CD4-positive, alpha-beta T cell treated with Interleukin-2 at 100 ng/mL for 4 hours (primary cell): ENCODE measurements at places on chromosomes 2 and 18.

- no peak for DNase-seq
Measured at GRCh38 chr18:57918601-57919000, 115.5 kb upstream of the ATP8B1 start.

GRCh38 chr2:111127351-111127750 lies 6.6 kb downstream of the BCL2L11 start:
- no peak for DNase-seq

DNA sequence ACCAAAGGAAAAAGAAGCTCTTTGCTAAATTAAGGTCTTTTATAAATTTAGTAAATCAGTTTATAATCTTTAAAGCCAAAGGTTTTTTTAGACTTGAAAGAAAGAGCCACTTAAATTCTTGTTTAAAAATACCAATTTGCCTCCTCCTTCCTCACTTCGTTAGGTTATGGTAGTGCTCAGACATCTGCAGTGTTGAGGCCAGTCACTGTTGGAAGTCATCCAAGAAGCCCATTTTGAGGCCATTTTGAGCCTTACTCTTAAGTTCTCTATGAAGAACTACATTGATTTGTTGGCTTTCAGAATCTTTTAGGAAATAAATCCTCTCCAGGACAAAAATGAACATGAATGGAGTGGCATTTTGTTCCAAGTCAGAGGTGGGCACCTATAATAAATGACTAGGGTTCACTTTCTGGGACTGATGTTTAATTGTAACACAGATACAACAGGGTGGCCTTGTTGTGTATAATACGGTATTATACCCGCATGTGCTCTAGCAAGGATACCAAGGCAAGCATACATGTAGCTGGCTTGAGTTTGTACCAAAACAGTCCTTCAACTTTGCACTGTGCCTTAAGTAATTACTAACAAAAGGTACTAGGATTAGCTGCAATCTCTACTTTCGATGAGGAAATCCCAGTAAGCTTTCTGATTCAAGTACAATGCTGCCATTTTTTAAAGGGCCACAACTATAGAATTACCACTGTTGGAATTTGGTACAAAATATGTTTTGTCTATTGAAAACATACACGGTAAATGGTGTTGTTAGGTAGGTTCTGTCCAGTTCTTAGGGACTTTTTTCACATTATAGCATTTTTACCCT lies 22.8 kb downstream of the SLC66A3 start:
- DNase-seq = no peak

DNA sequence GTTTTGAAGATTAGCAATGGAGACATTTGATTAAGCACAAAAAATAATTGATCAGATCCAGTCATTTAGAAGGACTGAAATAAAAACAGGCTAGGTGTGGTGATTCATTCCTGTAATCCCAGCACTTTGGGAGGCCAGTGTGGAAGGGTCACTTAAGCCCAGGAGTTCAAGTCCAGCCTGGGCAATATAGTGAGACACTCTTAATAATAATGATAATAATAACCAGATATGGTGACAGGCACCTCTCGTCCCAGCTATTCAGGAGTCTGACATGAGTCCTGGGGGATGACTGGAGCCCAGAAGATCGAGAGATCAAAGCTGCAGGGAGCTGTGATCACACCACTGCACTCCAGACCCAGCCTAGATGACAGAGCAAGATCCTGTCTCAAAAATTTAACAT lies 3.5 kb upstream of the FN1 start:
- DNase-seq = no peak

- no peak for DNase-seq
Measured at GRCh38 chr2:100166701-100167100, 24.3 kb upstream of the AFF3 start.

- DNase-seq = no peak
Measured at GRCh38 chr2:181552808-181553207, 95.6 kb downstream of the ITGA4 start.

DNA sequence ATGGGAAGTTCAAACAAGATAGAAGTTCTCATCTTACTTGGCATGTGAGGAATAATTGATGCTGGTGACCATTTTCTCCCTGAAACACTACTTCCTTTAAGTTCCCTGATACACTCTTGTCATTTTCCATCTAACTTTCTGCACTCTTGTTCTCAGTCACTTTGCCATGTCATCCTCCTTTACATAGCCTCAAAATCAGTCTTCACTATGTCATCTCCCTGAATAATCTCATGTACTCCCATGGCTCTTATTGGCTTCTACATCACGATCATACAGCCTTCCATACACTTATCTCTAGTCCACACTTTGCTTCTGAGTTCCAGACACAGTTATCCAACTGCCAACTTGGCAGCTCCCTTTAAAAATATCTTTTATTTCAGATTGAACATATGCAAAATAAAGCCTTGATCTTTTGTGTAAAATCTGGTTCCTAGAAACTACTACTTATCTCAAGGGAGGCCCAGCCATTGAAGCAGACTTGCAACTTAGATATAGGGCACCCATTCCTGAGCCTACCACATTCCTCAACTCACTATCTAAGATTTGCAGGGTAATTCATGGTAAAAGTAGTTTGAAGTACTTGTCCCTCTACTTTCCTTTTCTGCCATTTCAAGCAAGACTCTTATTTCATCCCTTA lies 1070.2 kb upstream of the NXPH2 start:
- no peak for DNase-seq

DNA sequence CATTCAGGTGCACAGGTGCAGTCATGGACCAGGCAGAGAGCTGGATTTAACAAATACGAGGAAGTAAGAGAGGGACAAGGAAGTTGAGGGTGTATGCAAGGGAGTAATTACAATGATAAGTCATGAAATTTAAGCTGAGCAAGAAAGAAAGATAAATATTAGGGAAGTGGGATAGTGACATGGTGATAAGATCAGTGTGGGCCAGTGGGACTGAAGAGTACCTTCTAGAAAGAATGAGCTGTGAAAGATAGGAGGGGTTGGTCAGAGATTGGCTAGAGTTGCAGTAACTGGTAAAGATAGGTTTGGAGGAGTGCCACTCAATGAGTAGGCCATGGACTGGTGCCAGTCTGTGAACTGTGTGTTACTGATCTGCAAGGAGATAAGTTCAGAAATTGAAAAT lies 200.8 kb upstream of the SIX3 start:
- no peak for DNase-seq

GRCh38 chr18:45320724-45321123 lies 294.6 kb upstream of the SLC14A2 start:
- DNase-seq = no peak

DNA sequence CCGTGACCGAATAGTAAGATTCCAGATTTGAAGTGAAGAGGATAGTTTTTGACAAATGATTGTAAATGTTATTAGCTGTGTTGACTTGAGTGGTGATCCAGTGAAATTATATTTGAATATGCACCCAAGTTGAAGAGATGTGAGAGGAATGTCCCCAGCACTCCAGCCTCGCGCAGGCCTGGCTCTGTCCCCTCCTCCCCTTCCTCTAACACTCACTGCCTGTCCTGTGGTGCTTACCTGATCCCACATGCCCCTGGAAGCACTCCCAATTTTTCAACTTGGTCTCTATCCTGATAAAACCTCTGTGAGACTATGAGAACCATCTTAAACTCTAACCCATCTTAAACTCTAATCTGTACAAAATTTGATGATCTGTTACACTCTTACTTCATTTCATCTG lies 154.7 kb upstream of the LRP1B start:
- DNase-seq = no peak

DNA sequence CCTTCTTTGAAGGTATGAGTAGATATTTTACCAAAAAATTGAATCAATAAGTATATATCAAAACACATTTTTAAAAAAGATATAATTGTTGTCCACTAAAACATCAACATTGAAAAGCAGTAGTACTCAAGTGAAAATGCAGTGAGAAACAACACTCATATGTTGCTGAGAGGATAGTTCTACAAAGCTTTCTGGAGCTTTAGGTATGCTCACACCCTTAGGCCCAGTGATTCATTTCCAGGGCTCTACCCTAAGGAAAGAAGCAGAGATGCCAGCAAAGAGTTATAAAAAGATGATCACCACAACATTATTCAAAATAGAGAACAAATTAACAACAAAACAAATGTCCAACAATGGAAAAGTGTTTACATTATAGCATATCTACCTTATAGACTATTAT lies 197.3 kb upstream of the CCDC150 start:
- DNase-seq = no peak

DNA sequence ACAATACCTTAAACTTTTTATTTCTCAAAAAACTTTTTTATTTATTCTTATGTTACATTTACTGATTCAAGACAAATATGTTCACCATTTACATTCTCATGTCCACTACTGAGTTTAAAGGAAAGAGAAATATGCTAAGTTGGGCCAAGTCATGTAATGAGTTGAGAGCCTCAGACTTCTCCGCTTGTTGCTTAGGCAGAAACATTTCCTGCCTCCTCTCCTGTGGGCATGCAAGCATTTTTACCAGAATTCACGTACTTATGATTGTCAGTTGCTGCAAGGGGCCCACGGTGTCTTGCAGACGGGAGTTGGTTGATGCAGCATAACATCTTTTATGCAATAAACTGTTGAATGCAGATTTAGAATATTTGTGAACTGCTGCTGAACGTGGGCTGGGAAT lies 51.8 kb downstream of the MYO1B start:
- no peak for DNase-seq

GRCh38 chr2:226828191-226828590 lies 7.7 kb upstream of the RHBDD1 start:
- DNase-seq = no peak

- no peak for DNase-seq
Measured at GRCh38 chr2:236653863-236654262, 84.2 kb downstream of the ACKR3 start.

DNA sequence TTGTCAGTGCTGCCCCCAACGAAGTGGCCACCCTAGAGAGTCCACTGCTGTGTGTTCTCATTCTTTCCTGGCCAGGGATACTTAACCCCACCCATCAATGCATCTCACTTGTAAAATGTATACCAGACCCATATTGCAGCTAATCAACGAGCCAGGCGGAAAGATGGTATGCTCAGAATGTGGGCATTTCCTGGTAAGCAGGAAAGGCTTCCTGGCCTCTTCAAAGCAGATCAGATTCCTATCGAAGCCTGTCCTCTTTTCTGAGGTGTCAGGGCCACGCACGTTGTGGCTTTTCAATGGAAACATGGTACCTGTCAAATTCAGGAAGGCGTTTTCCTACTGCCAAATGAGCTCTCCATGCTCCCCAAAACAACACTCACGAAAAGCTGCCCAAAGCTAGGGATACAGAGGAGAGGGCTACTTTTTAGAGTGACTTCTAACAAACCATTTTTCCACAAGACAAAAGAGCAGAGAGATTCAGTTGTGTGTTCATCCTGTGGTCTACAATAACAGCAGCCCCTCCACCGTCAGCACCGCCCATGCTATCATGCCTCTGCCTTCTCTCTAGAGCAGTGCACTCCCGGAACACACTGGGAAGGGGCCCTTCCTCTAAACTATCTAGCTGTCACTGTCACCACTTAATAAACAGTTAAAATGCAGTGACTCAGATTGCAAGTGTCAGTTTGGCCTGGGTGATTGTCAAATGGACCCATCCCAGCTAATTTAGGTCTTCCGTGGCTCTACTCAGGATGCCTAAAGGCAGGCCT lies 535.1 kb downstream of the RNF144A start:
- DNase-seq = no peak

DNA sequence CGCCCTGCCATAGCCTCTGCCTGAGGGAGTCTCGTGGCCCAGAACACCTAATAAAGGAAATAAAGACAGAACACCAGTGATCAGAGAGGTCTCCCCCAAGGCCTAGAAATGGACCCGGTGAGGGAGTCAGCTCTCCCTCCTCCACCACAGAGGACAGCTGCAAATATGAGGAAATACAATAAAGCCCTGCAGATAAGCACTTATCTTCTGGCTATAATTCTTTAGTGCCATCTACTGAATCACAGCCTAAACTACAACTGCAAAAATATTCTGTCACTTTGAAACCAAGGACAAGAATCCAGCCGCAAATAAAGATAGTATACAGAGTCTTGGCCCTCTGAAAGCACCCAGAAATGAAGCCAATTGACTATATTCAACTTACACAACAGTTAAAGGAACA lies 42.4 kb upstream of the TACR1 start:
- DNase-seq = no peak

- no peak for DNase-seq
Measured at GRCh38 chr18:11864471-11864870, 13.3 kb downstream of the CHMP1B start.

- no peak for DNase-seq
Measured at GRCh38 chr2:54396107-54396506, 60.0 kb upstream of the SPTBN1 start.

- DNase-seq = no peak
Measured at GRCh38 chr2:31729442-31730092, 148.8 kb upstream of the SRD5A2 start.

DNA sequence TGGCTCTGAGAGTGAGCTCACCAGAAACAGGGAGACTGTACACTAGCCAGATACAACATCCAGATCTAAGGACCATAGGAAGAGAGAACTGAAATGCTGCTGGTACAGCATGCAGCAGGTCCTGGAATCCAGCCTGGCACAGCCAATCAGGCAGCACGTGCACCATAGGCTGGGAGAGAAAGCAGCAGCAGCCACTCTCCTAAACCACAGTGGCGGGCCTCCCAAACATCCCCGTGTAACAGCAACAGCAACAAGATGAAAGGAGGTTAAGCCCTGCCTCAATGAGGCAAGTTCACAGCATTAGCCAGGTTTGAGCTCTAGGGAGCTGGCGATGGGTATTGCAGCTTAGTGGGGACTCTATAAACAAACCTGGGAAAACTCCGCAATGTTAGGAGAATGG lies 192.0 kb downstream of the EPHA4 start:
- DNase-seq = no peak

GRCh38 chr2:191686729-191687128 lies 8.8 kb downstream of the NABP1 start:
- DNase-seq = no peak

DNA sequence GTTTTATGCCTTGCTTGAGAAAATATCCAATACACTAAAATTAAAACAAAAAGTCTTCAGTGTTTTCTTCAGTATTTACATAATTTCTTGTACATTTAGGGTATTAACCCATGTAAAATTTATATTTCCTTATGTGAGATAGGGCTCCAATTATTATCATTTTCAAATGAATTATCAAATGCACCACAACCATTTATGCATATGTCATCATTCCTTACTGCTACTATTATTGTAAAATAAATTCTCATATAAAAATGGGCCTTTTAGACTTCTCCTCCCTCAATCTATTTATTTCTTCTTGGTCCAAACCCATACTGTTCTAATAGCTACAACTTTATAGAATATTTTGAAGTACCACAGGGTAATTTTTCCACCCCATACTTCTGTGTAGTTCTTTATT lies 175.3 kb upstream of the LYPD1 start:
- no peak for DNase-seq

- DNase-seq = no peak
Measured at GRCh38 chr2:23015651-23016200, 369.3 kb upstream of the KLHL29 start.

DNA sequence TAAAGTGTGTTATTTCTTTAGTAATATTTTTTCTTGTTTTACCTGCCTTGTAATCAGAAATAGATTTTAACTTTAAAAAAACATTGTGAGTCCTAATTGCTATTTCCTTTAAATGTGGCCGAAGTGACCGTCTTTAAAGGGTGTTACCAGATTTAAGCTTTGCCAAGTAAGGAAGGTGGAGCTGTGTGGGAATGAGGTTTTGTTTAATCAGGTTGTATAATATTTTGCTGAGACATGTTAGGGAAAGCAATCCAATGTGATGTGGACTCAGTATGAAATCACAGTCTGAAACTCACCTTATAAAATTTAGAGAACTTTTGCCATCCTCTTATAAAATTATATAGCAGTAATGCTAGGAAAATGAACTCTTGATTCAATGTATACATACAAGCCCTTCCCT lies 32.9 kb upstream of the ITPRID2 start:
- no peak for DNase-seq
